Stimulated activated CD4-positive, alpha-beta T cell treated with anti-CD3 and anti-CD28 coated beads, TNF-alpha, amount 100 ng/mL, for 48 hours (primary cell): ENCODE measurements at places on chromosomes 2 and 18.

DNA sequence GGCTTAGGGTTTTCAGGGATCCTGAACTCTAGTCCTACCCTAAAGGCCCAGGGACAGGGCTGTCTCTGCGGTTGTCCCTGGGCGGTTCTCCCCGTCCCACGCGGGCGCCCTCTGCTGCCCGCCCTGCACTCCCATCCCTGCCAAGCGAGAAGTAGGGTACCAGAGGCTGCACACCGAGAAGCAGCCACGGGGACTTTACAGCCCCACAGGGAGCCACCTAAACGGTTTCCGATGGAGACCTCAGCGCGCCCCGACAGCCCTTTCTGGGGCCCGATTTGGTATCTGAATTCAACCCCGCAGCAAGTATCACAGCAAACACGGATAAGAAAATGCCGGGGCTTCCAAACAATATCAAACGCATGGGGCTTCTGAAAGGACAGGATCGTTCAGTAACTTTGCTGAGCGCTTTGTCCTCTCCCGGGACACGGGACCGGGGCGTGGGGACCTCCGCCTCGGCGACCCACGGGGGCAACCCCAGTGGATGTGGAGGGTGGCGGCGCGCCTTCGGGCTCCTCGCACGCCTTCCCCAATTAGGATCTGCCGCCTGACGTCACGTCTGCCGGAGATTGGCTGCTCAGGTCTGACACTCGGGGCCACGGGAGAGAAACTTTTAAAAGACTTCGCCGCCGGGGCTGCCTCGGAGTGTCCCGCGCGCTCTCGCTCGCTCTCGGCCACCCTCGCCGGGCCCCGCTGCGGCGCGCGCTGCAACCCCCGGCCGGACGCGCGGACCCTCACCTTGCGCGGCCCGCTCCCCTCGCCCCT, at the start of gene LTBP1:
Gene LTBP1, plus strand, starts transcription at position 640 of the 762 bp plus-strand sequence. CDS start 372 bp downstream, outside the sequence.
- peak; percentile 20 for DNase-seq

- no peak for DNase-seq
Observed at GRCh38 chr2:152600051-152600657, 117.1 kb downstream of the PRPF40A start.

GRCh38 chr2:218894151-218894879, 13.7 kb downstream of the WNT10A start:
- no peak for DNase-seq

DNA sequence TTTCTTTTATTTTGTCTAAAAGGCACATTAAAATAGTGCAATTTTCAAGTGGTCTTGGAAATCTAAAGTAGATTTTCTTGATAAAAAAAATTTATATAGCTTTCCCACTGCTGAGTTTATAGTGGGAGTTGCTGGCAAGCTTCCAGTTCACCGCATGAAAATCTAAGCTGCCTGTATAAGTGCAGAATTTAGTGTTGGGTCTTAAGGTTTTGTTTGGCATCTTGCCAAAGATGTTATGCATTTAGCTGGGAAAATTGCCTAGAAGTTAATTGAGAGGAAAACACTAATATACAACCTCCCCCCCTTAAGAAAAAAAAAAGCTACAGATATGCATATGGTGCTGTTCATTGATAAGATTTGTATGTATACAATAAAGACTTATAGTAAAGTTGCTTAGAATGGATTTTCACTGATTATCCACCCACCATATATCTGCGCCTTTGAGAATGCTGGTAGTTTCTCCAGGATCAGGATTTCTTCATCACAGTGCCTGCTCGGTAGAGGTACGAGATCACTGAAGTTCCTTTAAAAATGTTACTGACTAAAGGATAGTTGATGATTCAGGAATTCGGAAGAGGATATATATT, 803.2 kb upstream of the POU3F3 start:
- no peak for DNase-seq
